Peyer's patch (tissue), 4 donors: ENCODE measurements at places on chromosomes 2 and 18.

DNA sequence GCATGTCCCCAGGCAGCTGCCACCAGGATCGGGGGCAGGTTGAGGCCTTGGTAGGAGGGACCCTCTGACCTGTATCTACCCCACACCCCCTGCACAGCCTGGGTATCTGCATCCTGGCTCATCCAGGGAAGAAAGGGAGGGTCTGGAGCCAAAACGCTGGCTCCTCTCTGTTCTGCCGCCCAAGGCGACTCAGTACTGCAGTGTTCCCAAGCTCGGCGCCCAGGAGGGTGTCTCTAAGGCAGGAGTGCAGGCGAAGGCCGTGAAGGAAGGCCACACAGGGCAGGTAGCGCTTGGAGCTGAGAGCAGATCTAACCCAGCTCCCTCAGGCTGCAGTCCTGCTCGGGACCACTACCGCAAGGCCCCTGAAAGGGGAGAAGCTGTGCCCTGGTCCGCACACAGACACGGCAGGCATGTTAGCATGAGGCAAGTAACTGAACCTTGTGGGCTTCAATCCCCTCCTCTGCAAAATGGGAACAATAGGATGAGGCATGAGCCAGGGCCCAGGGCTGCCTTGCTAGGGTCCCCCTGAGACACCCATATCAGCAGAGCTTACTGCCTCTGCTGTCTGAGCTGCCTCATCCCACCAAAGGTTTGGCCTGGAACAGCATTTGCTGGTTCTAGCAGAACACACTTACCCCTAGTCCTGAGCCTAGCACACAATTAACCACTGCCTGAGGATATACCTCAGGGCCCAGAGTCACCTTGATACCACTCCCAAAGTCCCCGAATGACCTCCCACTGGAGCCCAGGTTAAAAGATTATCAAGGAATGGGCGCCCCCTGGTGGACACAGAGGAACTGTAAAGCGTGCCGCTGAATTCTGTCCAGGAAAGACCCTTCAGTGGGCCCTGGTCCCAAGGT is 6.5 kb downstream of the PTMA start:
- DNase-seq, result peak; percentile 79

GRCh38 chr18:31500051-31500688 is 2.2 kb downstream of the DSG2 start:
- DNase-seq, result peak; percentile 53

DNA sequence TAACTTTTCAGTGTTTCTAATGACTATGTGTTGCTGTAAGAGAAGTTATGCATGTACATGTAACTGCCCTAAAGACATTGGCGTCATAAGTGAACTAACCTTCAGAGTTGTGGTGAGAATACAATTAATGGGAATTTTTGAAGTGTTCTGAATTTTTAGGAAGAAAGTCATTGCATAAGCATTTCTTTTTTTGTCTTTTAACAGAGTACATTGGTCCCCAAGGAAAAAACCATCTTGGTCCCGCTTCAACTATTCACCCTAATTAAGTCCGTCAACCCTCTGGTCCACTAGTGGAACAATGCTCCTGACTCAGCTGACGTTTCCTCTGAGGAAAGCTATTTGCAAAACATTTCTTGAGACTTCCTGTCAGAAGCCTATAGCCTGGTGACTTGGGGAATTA is 41.1 kb upstream of the VIT start:
- DNase-seq, result no peak

GRCh38 chr2:144426981-144427479 is 92.9 kb downstream of the ZEB2 start:
- DNase-seq, result no peak

DNA sequence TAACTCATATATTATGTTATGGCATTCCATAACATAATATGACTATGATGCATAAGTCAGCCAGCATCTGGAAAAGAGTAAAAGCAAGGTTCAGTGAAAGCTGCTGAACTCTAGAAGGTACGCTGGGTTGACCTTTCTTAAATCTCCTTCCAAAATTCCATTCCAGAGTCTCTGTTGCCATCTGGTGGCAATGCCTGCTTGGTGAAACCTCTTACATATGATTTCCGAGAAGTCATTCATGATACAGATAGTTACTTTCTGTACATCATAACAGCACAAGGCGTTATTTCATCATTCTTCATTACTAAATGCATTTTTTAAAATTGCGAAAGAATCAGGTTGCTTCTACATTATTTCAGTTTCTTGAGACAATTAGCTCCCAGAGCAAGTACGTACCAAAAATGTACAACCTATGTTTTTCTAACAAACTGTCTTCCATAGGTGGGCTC is 7.0 kb upstream of the EPG5 start:
- DNase-seq, result no peak

- DNase-seq, result no peak
Measured at GRCh38 chr2:193349642-193350041, 1154.9 kb upstream of the TMEFF2 start.

DNA sequence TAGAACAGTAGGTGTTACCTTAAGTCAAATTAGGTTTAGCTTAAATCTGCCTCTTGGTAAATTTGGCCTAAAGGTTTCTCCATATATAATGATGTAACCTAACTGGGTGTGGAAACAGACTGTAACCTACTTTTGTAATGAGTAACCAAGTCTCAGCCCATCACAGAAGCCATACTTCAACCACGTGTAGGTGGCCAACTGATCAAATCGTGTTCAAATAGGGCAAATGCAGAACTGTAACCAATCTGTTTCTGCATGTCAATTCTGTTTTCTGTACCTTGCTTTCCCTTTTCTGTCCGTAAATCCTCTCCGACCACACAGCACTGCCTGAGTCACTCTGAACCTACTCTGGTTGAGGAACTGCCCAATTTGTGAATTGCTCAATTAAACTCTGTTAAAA is 34.0 kb upstream of the PLA2R1 start:
- DNase-seq, result no peak

DNA sequence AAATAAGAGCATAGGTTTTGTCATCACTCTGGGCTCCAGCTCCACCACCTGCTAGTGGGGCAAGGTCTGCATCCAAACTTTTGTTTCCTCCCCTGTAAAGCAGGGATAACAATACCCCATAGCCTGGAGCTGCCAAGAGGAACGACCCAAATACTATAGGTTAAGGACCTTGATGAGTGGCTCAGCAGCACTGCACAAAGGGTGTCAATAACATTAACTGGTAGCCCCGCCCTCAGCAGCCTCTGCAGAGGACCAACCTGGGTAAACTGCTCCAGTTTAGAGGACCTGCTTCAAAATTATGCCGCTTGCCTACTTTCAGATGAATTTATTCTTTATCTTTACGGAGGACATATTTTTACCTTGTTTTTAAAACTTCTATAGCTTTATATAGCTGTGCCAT is 65.8 kb upstream of the RIOK3 start:
- DNase-seq, result no peak

DNA sequence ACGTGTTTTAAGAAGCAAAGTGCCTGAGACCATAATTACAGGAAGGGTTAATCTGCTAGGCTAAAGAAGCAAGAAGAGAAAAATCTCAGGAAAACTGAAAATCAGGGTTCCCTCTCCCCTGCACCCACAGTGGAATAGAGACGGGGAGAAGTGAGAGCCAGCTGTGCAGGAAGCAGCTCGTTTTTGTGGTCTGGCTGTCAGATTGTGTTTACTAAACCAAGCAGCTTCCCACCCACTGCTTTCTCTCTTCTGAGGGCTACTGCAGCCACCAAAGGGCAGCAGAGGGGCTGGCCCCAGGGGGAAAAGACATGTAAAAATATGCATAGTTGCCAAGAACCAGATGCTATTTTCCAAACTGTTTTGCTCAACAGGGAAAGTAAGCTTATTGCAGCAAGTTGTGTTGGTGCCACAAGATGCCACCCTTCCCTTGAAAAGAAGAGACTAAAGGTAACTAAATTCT is 72.6 kb upstream of the THUMPD2 start:
- DNase-seq, result no peak

DNA sequence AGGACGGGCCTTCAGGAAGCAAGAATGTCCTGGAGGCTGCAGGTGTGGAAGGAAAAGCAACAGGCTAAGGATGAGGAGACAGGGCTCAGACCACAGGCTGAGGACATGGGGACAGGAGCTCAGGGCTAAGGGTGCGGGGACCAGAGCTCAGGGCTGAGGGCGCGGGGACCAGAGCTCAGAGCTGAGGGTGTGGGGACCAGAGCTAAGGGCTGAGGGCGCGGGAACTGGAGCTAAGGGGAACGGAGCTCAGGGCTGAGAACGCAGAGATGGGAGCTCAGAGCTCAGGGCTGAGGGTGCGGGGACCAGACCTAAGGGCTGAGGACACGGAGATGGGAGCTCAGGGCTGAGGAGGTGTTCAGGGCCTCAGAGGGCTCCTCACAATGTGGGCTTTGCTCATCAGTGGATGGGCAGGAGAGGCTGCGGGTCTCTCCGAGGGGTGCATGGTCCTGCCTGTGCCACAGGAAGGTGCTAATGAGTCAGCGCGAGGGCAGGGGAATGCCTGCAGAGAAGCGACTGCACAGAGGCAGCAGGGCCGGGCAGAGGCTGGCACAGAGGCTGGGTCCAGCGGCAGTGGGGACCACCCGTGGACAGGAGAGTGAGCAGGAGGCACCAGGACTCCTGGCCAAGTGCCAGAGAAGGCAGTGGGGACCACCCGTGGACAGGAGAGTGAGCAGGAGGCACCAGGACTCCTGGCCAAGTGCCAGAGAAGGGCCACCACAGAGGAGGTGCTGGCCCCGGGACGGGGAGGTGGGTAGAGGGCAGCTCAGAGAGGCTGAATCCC is 271.7 kb downstream of the TWIST2 start:
- DNase-seq, result no peak

- DNase-seq, result no peak
Measured at GRCh38 chr2:8595428-8595805, 86.4 kb upstream of the ID2 start.

- DNase-seq, result no peak
Measured at GRCh38 chr18:31931163-31931885, 11.6 kb downstream of the TRAPPC8 start.

DNA sequence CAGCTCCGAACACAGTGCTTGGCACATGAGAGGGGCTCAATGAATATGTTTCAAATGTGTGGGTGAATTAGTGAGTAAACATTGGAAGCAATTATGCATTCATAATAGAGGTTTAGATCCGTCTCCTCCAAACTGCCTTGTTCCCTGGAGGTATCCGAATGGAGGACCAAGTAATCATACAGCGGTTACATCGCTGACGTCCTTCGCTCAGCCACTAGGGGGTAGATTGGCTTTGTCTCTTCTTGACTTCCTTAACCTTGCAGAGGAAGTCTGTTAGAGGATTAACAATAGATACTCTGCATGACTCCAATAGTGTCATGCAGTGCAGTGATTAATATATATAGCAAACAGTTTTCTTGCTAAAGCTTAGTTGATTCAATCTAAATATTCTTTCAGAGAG is 517.0 kb downstream of the PTPRM start:
- no peak for DNase-seq

GRCh38 chr18:76960528-76961035 is 138.2 kb downstream of the ZNF236 start:
- no peak for DNase-seq
